ENCODE measurements at places on chromosomes 7 and 10.

DNA sequence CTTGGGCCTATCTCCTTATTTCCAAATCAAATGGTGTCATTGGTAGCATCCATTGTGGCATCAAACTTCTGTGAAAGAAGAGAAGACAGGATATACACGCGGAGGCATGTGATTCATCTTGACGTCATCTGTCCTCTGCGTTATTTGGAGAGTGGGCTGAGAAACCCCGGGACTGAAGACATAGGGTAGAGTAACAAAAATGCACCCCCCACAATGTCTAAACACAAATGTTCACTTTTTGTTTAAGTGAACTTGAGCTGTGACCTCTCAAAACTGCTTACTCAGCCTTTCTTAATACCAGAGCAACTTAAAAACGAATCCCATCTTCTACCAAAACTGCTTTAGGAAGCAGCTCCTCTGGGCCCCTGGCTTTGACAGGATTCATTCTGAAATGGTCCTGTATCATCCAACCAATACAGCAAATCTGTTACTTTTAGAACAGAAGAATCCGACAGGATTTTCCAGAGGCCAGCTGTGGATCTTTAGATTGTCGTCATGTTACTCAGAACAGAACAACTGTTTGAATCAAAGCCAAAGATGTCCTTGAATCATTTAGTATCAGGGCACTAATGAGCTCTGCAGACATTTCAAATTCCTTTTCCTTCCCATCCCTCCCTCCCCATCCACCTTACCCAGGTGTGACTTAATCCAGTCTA, 438.1 kb downstream of the SUGCT start:
- DNase-seq: no peak

GRCh38 chr7:13849163-13849892, 140.1 kb downstream of the ETV1 start:
- DNase-seq: no peak

DNA sequence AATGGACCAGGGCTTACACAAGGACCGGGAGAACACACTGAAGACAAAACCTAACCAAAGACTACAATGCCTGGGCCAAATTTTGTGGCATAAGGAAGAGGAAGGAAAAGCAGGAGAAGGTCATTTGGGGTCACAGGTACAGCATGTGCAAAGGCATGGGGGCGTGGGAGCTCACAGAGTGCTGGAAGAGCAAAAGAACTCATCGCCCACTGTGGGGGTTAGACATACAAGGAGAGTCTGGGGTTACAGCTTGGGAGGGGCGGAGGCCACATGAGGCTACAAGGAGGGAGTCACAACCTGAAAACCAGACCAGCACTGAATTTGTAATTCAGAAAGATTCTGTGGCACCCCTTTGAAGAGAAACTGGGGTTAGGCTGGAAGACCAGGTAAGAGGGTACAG, 9.7 kb downstream of the PUS7 start:
- no peak for DNase-seq

- DNase-seq: no peak
Observed at GRCh38 chr7:8015100-8015745, 46.6 kb downstream of the GLCCI1 start.

GRCh38 chr10:90193240-90193985, 492.0 kb downstream of the KIF20B start:
- DNase-seq: no peak

DNA sequence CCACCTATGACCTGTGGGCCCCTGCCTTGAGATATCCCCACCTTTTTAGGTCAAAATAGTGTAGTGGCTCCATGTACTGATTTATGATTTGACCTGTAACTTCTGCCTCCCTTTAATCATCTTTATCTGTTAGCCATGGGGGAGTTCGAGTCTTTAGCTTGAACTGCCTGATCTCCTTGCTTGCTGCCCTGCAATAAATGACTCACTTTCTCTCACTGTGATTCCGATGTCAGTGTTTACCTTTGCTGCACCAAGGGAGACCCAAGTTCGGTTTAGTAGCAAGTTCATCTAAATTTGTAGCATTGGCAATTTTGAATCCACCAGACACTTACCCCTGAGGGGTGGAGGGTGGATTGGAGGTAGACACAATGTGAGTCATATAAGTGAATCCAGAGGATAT, 814.6 kb upstream of the AUTS2 start:
- no peak for DNase-seq

DNA sequence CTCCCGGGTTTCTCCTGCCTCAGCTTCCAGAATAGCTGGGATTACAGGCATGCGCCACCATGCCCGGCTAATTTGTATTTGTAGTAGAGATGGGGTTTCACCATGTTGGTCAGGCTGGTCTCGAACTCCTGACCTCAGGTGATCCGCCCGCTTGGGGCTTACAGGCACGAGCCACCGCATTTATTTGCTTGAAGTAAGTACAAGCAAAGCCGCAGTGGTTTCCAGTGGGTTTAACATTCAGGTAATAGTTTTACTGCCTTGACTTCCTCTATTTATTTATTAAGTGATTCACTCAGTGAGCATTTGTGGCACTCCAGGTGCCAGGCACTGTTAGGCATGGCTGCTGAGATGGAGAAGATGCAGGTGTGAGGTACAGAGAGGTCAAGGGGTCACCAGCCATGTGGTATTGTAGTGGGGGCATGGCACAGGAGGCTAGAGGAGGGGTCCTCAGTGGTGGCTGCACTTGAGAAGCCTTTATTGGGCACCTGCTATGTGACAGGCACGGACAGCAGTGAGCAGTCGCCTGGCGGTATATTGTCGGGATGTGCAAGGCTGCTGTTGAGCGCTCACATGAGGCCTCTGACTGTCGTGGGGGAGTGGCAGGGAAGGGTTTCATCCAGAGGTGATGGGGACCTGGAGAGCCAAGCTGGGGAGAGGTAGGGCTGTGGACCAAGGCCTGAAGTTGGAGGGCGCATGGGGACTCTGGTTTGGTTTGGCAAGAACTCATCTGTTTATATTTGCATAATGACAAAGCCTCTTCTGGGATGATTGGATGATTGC, 54.9 kb downstream of the DOCK1 start:
- DNase-seq: no peak

- DNase-seq: no peak
Observed at GRCh38 chr7:69827140-69827539, 228.9 kb downstream of the AUTS2 start.

DNA sequence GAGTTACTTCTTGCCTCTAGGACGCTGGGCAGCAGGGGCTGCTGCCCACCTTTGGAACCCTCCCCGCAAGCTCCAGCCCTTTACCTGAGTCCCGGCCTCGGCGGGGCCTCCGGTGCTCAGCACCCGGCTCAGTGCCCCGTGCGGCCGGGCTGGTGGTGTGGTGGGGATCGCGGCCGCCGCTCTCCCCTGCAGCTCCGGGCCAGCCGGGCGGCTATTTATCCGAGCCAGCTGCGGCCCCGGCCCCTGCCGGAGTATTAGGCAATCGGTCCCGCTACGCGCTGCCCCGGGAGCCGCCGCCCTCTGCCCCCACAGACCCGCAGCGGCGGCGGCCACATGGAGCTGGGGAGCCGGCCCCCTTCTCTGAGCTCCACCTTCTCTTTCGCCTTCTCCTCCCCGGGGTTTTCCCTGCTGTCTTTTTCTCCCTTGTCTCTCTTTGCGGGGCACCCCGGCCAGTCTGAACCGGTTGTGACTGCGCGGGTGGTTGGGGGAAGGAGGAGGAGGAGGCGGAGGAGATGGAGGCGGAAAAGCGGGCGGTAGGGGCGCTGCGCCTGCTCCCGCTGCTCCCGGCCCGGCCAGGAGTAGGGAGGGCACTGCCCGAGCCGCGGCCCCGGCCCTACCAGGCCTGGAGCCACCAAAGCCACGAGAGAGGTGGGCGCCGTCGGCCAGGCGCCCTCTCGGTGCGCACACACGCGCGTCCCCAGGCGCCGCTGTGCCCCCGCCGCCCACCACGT, at the start of gene SLC16A9:
Gene SLC16A9 (minus strand): TSS at position 456 of the 731 bp plus-strand sequence. CDS start 25,559 bp downstream, outside the sequence.
- DNase-seq: no peak

DNA sequence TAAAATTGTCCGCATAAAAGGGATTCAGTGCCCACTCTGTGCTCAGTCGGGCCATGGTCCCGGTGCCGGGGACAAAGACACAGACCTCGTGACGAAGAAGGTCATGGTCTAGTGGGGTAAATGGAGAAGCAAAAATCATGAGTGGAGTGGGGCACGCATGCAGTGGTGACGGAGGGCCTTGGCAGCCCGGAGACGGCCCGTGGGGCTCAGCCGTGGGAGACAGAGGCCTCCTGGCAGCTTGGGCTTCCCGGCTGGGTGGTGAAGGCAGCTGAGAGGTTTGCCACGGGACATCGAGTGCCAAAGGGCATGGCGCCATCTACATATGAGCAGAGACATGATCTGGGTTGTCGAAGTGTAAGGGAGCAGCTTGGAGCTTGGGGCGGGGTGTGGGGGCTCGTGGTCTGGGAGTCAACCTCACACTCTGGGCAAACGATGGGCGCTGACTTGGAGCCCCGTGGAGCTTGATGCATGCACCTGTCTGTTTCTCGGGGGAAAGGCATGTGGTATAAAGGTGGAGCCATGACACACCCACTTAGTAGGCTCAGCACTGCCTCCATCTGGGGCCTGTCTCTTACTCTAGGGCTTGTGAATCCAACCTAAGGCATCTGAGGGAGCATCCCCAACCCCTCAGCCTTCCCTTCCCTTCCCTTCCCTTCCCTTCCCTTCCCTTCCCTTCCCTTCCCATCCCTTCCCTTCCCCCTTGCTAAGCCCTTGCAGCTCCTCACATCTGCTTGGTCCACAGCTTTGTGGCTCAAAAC, 151.0 kb upstream of the INSYN2A start:
- no peak for DNase-seq

- no peak for DNase-seq
Observed at GRCh38 chr10:514137-514671, 175.3 kb downstream of the DIP2C start.

- DNase-seq: no peak
Observed at GRCh38 chr7:33530664-33531063, 374.7 kb upstream of the BMPER start.

- DNase-seq: no peak
Observed at GRCh38 chr7:18517646-18518045, 22.1 kb downstream of the HDAC9 start.
